ENCODE measurements at places on chromosomes 6 and 20. TPM values are rescaled to one million over a fixed set of nuclear protein-coding genes. Genes with fewer than 3 reads are reported as not detected.

- no peak for DNase-seq
- no peaks in the 10 kb centered on the region for H3K27me3 ChIP-seq
- H3K36me3 ChIP-seq: no peaks in the 10 kb centered on the region
- H3K4me3 ChIP-seq: no peak overlapping the region
Measured at GRCh38 chr6:84910906-84911607, 146.7 kb upstream of the TBX18 start.

GRCh38 chr20:4109307-4109940 lies 94.1 kb upstream of the RNF24 start:
- H3K27me3 ChIP-seq: no peaks in the 10 kb centered on the region
- no peaks in the 10 kb centered on the region for H3K36me3 ChIP-seq
- H3K4me1 ChIP-seq: no peaks in the 10 kb centered on the region

GRCh38 chr6:95848717-95849116 lies 167.1 kb upstream of the FUT9 start:
- no peaks in the 10 kb centered on the region for H3K4me1 ChIP-seq
- DNase-seq: no peak
- no peaks in the 10 kb centered on the region for H3K27me3 ChIP-seq
- H3K4me3 ChIP-seq: no peak overlapping the region
- no peaks in the 10 kb centered on the region for H3K36me3 ChIP-seq

GRCh38 chr6:144083172-144083571 lies 12.2 kb downstream of the SF3B5 start:
- H3K36me3 ChIP-seq: no peaks in the 10 kb centered on the region
- H3K27me3 ChIP-seq: no peaks in the 10 kb centered on the region
- H3K4me1 ChIP-seq: no peaks in the 10 kb centered on the region
- H3K4me3 ChIP-seq: no peak overlapping the region
- no peak for DNase-seq
- no peak overlapping the region for H3K27ac ChIP-seq

The HLA-DQB1 gene
- 0.90 TPM for total RNA-seq

The RHAG gene
- 2.6 TPM for total RNA-seq

The CDYL gene
- 20.3 TPM for total RNA-seq

The ME1 gene
- total RNA-seq: 17.6 TPM

Measured in tibial nerve (tissue), 4 donors.